Cerebellum (tissue), 4 donors: ENCODE measurements at places on chromosomes 3 and 15. TPM values are rescaled to one million over a fixed set of nuclear protein-coding genes. Genes with fewer than 3 reads are reported as not detected.

Gene ZMYND10
- 5.4 TPM for total RNA-seq

Gene KBTBD8
- 9.0 TPM for total RNA-seq

Gene MITF
- total RNA-seq: 2.0 TPM

Gene TUSC7
- not detected for total RNA-seq

Gene TLR9
- 0.09 TPM for total RNA-seq

Gene EPHA6
- 51.0 TPM for total RNA-seq

Gene ATXN7
- 26.7 TPM for total RNA-seq

GRCh38 chr3:171813897-171814460 is 3.7 kb upstream of the PLD1 start:
- no peak for DNase-seq

GRCh38 chr3:46184469-46184868 is 23.6 kb downstream of the CCR1 start:
- DNase-seq: no peak

- no peak for DNase-seq
These were observed 48.8 kb downstream of the TIPARP start for GRCh38 chr3:156723182-156723619.

GRCh38 chr3:79516795-79517194 is 251.0 kb downstream of the ROBO1 start:
- no peak for DNase-seq

- DNase-seq: no peak
These were observed 88.8 kb upstream of the TSEN2 start for GRCh38 chr3:12395349-12396012.

GRCh38 chr15:84840741-84841429 is 23.7 kb downstream of the ALPK3 start:
- no peak for DNase-seq

- no peak for DNase-seq
These were observed 105.5 kb downstream of the STRIT1 start for GRCh38 chr3:155188031-155188430.

GRCh38 chr3:168558728-168559411 is 463.1 kb upstream of the GOLIM4 start:
- DNase-seq: no peak

- DNase-seq: no peak
These were observed 23.7 kb downstream of the NEK10 start for GRCh38 chr3:27345493-27345892.

- no peak for DNase-seq
These were observed 70.3 kb downstream of the MYLK start for GRCh38 chr3:123813876-123814275.

- no peak for DNase-seq
These were observed 13.1 kb downstream of the COL8A1 start for GRCh38 chr3:99651531-99651930.

GRCh38 chr3:76694063-76694462 is 345.8 kb upstream of the ROBO2 start:
- no peak for DNase-seq

DNA sequence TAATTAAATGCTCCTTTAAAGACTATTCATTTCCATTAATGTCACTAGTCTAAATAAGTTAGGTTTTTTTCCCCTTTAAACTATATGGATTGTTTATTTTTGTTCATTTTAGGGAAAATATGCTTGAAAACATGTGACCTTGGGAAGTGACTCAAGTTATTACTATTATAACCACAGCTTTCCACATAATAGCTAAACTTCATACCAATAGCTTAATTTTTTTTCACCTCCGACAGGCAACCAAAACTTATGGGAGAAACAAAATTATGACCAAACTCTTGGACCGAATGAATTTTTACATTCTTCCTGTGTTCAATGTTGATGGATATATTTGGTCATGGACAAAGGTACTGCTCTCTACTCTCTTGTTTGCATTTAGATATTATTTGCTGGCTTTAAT is 16.2 kb downstream of the CPA3 start:
- no peak for DNase-seq

GRCh38 chr3:40782111-40782721 is 257.5 kb downstream of the ZNF621 start:
- no peak for DNase-seq

DNA sequence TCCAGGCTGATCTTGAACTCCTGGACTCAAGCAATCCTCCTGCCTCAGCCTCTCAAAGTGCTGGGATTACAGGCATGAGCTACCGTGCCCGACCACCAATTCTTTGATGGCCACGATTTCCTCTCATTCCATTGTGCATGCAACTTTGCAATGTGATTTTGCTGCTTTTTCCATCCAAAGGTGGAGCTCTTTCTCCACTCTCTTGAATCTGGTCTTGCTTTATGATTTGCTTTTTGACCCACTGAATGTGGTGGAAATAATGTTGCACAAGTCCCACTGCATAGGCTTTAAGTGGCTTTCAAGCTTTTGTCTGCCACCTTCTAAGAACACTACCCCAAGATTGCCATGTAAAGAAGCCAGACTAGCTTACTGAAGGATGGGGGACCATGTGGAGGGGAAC is 10.6 kb downstream of the RPS27L start:
- no peak for DNase-seq

DNA sequence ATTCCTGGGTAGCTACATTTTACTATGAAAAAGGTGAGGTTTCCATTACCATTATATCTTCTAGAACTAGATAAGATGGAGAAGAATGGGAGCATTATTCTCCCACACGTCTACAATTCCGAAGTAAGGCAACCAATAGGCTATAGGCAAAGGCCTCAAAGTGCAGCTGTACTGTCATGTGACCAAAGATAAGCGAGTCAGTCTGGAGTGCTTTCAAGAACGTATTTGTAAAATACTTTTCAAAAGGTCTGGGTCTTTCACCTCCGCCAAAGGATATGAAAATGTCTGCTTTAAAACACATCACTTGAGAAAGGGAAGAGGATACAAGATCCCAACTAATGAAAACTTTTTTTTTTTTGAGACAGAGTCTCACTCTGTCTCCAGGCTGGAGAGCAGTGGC is 9.9 kb downstream of the CCPG1 start:
- no peak for DNase-seq
